Globus pallidus (tissue), 1 donor: ENCODE measurements at places on chromosomes 5 and 9.

- DNase-seq = no peak
Measured at GRCh38 chr9:88801214-88801796, 190.0 kb upstream of the S1PR3 start.

DNA sequence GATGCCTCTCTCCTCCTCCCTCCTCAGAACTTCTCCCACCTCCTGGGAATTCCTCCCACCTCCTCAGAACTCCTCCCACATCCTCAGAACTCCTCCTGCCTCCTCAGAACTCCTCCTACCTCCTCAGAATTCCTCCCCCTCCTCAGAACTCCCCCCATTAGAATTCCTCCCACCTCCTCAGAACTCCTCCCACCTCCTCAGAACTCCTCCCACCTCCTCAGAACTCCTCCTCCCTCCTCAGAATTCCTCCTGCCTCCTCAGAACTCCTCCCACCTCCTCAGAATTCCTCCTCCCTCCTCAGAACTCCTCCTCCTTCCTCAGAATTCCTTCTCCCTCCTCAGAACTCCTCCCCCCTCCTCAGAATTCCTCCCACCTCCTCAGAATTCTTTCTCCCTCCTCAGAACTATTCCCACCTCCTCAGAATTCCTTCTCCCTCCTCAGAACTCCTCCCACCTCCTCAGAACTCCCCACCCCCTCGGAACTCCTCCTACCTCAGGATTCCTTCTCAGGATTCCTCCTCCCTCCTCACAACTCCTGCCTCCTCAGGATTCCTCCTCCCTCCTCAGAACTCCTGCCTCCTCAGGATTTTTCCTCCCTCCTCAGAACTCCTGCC, 23.9 kb downstream of the SLC46A2 start:
- DNase-seq = no peak

GRCh38 chr5:5430136-5430535, 7.7 kb downstream of the ICE1 start:
- DNase-seq = no peak

GRCh38 chr5:10712574-10713366, 48.3 kb downstream of the DAP start:
- DNase-seq = no peak

DNA sequence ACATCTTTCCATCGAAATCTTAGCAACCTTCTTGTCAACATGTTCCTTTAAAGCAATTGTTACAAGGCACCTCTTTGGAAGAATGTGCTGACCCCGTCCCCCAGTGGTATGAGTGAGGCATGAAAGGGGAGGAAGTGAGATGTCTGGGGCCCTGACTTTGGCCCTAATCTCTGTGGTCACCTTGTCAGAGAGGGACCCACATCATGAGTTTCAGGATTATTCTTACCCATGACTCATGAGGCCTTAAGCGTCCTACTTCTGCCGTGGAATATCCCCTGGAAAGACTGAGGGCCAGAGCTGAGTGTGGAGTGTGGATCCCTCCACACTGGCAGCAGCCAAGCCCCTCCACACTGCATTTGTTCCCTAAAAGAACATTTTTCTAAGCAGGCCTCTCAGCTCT, 81.2 kb downstream of the FSTL4 start:
- no peak for DNase-seq

DNA sequence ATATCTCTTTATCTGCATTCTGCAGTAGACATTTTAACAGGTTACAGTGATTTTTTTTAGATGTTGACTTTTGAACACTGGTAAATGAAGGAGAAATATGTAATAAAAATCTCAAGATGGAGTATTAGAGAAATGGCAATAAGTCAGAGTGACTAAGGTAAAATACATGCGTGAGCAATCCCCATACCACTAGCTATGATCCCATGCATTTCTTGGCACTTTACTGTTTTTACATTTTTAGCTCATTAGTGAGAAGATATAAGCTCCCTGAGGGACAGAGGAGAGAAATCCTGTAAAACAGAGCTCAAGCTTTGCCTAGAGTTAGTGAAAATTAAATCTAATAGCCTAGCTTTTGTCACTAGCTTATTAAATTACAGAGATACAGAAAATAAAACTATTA, 181.9 kb upstream of the TRPM3 start:
- DNase-seq = no peak

DNA sequence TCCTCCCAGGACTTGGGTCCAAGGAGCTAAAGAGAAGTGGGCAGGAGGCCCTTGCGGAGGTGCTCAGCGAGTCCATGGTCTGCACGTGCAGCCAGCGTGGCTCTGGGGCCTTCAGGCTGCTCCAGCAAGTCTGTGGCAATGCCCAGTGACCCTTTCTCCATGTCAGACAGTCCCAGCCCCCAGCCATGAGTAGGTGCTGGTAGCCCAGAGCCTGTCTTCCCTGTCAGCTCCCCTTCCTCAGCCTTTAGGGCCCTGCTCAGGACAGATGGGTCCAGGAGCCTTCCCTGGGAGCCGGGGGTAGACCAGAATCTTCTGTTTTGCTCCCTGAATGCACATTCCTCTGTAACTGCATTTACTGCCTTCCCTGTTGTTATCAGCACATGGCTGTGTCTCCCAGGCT, 147.2 kb upstream of the IRX2 start:
- no peak for DNase-seq

- DNase-seq = no peak
Measured at GRCh38 chr5:133317558-133317957, 265.7 kb downstream of the HSPA4 start.

- no peak for DNase-seq
Measured at GRCh38 chr5:78781611-78782286, 133.2 kb upstream of the LHFPL2 start.

GRCh38 chr5:167309941-167310517, 981.4 kb upstream of the WWC1 start:
- no peak for DNase-seq

DNA sequence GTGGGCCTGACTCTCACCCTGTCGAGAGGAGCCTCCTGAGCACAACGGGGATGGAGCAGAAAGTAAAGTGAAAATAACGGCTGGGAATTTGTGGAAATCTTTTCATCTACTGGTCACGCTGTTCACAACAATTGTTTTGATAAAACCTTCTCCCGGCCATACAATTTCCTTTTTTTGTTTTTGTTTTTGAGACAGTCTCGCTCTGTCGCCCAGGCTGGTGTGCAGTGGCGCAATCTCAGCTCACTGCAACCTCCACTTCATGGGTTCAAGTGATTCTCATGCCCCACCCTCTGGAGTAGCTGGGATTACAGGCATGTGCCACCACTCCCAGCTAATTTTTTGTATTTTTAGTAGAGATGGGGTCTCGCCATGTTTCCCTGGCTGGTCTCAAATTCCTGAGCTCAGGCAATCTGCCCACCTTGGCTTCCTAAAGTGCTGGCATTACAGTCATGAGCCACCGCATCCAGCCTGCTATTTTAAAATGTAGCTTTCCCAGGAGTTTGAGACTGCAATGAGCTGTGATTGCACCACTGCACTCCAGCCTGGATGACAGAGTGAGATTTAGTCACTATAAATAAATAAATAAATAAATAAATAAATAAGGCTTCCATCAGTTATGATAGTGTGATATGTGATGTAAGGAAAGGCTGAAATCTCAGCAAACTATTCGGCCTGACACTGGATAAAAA, 73.5 kb upstream of the PTGER4 start:
- no peak for DNase-seq

GRCh38 chr9:136081826-136082495, 13.1 kb downstream of the NACC2 start:
- DNase-seq = no peak

DNA sequence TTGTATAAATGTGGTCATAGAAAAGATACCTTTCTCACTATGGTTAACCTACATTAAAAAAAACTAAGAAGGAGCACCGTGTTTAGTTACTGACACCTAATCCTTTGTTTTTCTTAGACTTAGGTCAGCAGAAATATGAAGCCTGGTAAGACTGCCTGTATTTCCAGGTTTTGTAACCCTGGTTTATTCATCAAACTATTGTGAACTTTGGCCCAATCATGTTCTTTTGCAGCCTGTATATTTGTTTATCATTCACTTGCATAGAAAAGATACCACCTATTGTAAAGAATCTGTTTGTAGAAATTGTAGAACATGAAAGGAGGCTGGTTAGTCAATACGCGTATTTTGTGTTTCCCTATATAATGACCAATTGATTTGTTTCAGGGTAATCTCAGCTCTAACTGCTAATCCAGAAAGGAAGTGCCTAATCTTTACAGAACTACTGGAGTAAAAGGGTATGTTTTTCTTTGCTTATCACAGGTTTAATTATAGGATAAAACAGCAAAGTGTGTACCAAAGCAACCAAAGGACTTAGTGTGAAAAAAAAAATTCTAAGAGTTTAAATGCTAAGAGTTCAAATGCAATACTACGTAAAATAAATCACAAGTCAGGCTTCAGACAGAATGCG, 103.6 kb downstream of the LURAP1L start:
- no peak for DNase-seq

DNA sequence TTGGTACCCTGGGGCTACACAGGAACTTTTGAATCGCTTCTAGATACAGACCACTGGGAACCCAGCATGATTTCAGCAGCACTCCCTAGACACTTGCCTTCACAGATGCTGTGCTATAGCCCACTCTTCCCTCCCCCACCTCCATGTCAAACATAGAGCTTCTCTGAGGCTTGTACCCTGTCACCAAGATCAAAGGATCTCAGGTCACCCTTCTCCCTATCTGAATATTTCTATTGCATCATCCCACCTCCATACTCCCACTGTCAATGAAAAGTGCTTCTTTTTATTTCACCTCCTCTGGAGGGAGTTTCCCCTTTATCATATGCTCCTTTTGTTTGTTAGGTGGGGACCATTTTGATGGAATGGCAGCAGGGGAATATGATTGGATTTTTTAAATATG, 29.2 kb upstream of the PHF24 start:
- DNase-seq = no peak

- no peak for DNase-seq
Measured at GRCh38 chr9:70117835-70118319, 74.2 kb downstream of the MAMDC2 start.

- DNase-seq = no peak
Measured at GRCh38 chr5:74179179-74179578, 461.3 kb downstream of the ENC1 start.

DNA sequence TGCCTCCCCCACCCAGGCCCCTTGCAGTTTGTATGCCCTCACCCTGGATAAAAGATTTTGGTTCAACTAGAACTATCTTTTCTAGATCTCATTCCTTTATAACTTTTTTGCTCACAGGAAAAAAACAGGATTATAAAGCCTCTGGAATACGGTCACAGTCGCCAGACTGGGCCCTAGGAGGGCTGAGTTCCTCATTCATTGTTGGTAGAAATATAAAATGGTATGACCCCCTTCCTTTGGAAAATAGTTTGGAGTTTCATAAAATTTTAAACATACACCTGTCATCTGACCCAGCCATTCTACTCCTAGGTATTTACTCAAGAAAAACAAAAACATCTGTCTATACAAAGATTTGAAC, 82.1 kb downstream of the HSD17B3 start:
- DNase-seq = no peak

GRCh38 chr5:156920042-156920860, 42.8 kb downstream of the TIMD4 start:
- DNase-seq = no peak

DNA sequence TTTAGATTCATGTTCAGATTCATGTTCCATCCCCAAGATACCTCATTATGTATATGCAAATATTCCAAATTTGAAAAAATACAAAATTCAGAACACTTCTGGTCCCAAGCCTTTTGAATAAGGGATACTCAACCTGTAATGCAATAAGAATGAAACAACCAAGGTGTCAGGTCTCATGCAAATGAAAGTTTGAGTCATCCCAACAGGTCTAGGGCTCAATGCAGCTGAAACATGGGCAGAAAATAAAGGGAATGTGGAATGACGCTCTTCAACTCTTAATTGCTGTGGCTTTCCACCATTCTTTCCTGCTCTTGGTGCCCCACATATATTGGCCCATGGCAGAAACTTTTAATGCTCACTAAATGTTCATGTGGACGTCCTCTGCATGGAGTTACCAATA, 107.3 kb upstream of the DAPK1 start:
- no peak for DNase-seq

GRCh38 chr9:116223926-116224325, 70.3 kb downstream of the PAPPA start:
- no peak for DNase-seq

DNA sequence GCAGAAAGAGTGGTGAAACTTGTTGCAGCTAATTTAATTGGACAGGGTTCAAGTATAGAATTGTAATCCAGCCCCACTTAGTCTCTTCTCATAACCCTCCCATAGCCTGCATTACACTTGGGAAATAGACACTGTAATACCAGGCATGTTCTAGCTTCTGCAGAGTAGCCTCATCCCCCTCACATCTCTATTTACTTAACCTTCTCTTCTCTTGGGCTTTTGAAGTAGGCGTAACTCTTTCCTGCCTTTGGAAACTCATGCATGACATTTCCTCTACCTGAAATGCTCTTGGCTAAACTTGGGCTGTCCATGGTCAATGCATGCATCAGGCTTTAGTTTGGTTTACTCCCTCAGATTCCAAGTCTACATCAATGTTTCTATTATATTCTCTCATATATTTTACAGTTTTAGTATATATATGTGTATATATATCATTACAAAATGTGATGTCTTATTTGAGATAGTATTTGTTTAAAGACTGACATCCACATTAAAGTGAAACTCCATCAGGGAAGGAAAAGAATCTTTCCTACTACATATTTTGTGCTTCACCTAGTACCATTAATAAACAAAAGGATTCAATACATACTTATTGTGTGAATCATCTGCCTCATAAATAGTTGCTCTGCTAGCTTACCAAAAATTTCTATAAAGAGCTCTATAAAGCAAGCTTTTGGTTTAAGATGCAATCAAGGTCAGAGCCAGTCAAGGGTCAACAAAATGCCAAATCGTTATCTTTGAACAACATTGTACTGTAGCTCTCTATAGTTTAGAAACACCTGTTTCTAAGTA, 1158.0 kb downstream of the MAT2B start:
- no peak for DNase-seq

DNA sequence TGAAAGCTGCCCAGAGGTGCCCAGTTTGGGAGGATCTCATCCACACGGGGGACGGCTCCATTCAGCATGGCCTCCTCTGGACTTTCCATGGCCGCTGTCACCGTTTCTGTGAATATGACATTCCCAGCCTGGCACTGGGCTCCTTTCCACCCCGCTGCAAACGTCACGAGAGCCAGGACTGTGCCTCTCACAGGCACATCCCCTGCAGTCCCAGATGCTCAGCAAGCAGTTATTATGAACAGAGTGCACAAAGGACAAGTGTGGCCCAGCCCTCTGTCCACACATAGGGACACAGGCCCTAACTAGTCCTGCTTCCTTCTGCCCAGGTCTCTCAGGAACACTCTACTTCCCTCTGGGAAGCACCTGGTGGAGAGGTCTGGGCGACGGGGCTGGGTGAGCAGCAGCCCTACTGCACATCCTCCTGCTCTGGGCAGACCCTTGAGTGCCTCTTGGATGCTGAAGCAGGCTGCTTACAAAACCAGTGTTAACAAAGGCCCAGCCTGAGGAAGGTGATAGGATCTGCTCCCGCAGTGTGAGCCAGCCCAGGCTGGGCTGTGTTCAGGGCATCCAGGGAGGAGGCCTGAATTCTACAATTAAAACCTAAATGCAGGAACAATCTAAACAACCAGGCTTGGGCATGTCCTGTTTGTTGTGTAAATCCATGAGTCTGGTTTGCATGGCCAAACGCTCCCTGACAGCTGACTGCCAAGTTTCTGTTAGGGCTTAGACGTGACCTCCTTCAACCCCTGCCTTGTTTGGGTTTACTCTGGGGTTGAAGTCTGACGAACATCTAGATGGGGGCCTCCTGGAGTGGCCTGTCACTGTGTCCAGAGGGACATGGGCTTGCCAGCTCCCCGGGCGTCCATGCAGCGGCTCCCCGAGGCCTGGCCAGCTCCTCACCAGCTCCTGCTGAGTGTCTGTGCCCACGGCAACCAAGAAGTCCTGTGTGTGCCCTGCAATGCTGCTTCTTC, 269.8 kb downstream of the GADD45G start:
- peak; percentile 16 for DNase-seq
